ENCODE measurements at places on chromosomes 1 and 21.
A peak's percentile ranks its signal among the peaks of the same experiment; 100 is the strongest.

- DNase-seq = no peak
Observed at GRCh38 chr1:223343692-223344091, 20.3 kb downstream of the SUSD4 start.

DNA sequence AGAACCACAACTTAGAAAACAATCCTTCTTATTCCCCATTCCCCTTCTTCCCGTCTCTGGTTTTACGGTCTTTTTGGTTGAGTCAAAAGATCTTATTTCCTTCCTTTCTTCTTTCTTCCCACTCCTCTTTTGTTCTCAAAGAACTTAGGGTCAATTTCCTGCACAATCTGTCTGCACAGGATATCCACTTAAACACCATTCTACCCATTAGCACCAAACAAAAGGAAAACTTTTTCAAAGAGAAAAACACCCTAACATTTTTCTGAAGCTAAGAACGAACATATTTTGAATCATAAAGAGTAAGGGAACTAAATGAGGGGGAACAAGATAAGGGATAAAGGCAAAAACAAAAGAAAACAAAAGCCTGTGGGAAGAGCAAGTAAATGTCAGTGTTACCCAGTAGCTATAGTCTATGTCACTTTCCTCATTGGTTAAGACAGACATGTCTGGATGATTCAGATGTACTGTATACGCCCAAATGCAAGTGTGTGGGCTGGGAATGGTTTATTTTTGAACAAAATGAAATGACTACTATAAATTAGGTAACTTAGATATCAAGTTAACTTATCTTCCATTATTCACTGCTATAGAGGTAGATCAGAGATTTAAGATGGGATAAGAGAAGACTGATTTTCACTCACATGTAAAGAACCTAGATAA is 59.9 kb downstream of the TOR3A start:
- peak; percentile 69 for DNase-seq

DNA sequence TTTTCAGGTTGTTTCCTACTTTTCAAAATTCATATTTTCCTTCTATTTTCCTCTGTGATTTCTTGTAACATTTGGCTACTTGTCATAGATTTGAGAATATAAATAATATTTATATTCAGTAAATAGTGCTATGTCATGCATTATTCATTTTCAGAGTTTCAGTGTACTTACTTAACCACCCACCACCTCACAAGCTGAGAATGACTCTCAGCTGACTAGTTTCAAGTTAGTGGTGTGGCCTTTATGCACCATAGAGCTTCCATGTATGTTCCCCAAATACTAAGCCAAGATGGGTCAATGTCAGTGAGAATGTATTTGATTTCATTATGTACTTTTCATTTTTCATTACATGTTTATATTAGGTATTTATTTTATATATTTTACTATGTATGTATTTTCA is 56.9 kb upstream of the RGS1 start:
- DNase-seq = no peak

DNA sequence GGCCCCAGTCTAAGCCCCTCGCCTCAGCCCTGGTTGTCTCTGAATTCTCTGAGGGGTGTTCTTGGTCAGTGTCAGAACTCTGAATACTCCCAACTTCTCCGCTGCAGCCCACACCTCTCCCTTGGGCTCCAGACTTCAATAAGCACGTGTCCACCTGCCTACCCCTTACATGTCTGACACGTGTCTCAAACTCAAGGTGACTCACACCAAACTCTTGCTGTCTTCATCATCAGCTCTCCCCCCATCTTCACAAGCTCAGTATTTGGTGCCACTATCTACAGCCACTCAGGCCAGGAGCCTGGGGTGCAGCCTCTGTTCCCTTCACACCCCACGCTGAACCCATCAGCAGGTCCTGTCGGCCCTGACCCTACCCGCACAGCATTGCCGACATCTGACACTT is 18.8 kb upstream of the UBXN10 start:
- DNase-seq = no peak

- no peak for DNase-seq
Observed at GRCh38 chr1:6534248-6534822, 20.0 kb downstream of the NOL9 start.

GRCh38 chr1:9691108-9691445 is 39.5 kb downstream of the PIK3CD start:
- DNase-seq = no peak

- peak; percentile 74 for DNase-seq
Observed at GRCh38 chr1:22452481-22452957, 868 bp downstream of the ZBTB40 start.

Measured in foreskin fibroblast (primary cell).